ENCODE measurements at places on chromosomes 6 and 20.

- DNase-seq, result peak; percentile 77
Observed at GRCh38 chr6:161922631-161923119, 648.8 kb upstream of the AGPAT4 start.

DNA sequence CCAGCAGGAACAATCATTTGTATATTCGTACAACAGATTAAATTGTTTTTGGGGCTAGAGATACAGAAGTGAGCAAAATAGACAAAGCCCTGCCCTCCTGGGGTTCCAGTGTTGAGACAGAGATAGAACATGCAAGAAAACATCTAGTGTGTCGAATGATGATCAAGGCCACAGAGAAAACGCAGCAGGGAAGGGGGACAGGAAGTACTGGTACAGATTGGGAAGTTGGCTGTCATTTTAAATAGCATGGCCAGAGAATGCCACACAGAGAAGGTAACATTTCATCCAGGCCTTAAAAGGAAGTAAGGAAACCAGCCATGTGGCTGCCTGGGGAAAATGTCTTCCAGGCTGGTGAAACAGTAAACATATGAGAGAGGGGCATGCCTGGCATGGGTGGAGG is 202.6 kb upstream of the MYLIP start:
- no peak for DNase-seq

DNA sequence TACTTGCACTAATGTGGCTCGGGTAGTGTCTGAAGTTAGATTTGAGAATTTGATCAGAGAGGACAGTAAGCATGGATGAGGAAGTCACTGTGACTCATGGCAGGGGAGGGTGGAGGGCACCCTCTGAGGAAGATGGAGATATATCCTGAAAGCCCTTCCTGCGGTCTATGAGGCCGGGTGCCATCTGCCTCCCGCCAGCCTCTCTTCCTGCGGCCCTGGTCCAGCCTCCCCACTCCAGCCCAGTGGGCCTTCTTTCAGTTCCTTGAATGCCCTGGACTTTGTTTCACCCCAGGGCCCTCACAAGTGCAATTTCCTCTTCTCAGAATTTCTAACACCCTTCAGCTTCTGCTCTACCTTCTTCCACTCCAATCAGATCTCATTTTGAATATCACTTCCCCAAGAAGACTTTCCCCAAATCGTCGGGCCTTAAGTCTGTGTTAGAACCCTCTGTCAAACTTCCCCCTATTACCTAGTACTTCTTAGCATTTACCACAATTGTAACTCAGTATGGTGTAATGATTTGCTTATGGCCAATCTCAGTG is 20.2 kb upstream of the TNFAIP3 start:
- peak; percentile 72 for DNase-seq

GRCh38 chr6:14929291-14929690 is 316.6 kb upstream of the JARID2 start:
- no peak for DNase-seq

DNA sequence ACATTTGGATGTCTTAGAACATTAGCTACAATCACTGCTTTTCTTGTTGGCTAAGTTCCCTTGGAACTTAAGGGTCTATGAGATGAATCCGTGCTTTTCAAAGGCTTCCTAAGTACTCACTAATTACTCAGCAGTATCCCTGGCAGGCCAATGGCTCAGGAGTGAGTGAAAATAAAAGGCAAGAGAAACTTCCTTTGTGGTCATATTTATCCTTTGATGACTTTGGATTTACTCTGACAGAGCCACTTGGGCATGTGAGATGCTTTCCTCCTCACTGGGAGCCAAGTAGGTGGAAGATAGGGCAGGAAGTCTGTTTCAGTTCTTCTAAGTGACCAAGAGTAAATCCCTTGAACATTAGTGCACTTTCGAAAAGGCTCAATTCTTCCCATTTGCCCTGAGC is 224.3 kb upstream of the FOXA2 start:
- no peak for DNase-seq

DNA sequence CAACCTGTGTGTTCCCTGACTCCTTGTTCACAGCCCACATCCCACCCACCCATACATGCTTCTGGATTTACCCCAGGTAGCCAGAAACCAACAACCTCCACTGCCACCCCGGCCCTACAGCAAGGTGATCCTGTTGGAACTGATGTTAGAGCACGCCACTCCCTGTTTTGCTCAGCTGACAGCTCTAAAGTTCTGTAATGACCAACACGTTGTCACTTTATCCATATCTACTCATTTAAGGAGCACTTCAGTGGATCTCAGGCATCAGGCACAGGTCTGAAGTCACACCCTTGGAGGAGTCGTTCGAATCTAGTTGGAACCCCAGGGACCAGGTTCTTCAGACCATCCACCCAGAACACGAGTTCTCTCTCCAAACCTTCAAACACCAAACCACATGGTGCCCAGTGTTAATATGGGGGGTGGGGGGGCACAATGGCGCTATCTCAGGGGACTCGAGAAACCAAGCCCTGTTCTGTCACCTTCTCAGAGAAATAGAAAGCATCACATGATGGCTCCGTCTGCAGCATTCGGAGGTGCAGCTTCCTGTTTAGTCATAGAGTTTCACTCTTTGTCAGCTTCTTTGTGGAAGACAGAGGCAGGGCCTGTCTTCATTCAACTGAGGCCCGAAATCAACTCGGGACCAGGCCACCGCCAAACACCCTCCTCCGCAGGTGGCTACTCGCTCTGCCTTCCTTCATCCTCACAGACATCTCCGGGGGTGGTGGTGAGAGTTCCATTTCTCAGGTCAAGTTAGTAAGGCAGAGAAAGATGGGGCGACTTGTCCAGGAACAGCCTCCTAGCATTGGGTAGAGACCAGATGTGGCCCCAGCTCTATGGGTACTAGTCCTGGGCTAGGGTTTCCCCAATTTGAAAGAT is 142.2 kb downstream of the NFATC2 start:
- DNase-seq, result peak; percentile 84

DNA sequence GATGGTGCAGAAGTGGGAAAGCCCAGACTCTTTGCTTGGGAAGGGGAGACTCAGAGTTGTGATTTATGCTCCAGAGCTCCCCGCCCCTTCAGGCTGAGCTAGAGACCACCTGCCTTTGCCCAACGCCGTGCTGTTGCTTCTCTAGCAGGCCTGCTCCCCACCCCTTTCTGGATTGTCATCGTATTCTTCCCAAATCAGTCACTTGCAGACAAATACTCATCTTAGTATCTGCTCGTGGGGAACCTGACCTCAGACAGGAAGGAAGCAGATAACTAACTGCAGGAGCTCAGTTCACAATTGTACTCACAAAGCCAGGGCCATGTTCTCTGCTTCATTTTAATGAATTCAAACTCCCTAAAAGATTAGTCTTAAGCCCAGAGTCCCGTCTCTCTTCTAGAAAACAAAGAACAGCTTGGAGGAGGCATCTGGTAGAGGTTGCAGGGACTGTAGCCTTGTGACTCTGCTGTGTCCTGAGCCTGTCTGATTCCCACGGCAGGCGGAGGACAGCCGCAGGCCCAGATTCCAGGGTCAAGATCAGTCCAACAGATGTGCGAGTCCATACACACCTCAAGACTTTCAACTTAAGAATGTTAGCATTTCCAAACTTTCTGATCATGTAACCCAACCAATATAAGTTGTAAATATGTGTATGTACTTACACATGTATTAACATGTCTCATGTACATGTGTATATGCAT is 57.2 kb upstream of the GGTLC1 start:
- DNase-seq, result peak; percentile 16

- no peak for DNase-seq
Observed at GRCh38 chr6:53579338-53579737, 34.4 kb upstream of the GCLC start.

GRCh38 chr6:128573036-128573435 is 52.6 kb upstream of the PTPRK start:
- no peak for DNase-seq

- DNase-seq, result no peak
Observed at GRCh38 chr6:164377348-164377918, 932.0 kb downstream of the C6orf118 start.

DNA sequence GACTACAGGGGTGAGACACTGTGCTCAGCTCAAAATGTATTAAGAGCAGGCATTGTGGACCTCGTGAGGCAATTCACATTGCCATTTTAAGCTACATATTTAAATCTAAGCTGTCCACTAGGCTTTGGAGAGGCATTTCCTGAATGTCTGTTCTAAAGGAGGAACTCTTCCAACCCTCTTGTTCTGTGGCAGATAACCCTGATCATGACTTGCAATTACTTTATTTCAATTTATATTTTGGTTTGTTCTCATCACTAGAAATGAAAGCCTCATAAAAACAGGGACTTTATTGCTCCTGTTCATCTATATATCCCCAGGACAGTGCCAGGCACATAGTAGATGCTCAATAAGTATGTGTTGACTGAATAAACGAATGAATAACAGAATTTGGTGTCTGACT is 84.0 kb upstream of the SALL4 start:
- no peak for DNase-seq
